ENCODE measurements at places on chromosomes 11 and 22. TPM values are rescaled to one million over a fixed set of nuclear protein-coding genes. Genes with fewer than 3 reads are reported as not detected.

The SLC6A5 gene
- total RNA-seq, result not detected

GRCh38 chr11:64767344-64768299 is 7.8 kb upstream of the PYGM start:
- H3K36me3 ChIP-seq, result peaks cover 56% of the 10 kb centered on the region
- no peaks in the 10 kb centered on the region for H3K27me3 ChIP-seq
- peak overlapping the region; percentile 70 for H3K27ac ChIP-seq
- H3K4me3 ChIP-seq, result peak overlapping the region; percentile 39
- H3K4me1 ChIP-seq, result peaks cover 67% of the 10 kb centered on the region

The AP5B1 gene
- 29.0 TPM for total RNA-seq

DNA sequence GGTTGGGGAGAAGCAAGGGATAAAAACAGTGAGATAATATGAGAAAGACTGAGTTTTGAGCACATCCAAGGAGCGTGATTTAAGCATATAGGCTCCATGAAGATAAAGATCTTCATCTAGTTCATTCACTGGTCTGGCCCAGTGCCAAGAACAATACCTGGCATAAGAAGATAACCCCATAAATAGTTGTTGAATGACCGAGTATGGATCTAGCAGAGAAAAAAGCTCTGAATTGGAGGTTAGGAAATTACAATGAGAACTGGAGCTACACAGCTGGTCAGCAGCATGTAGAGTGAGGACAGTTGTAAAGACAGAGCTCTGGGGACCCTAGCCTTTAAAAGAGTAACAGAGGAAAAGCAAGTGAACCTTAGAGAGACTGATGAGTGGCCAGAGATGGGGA is 33.0 kb upstream of the PAK1 start:
- H3K27me3 ChIP-seq, result peaks cover 24% of the 10 kb centered on the region
- H3K4me3 ChIP-seq, result no peak overlapping the region
- no peak for DNase-seq
- H3K27ac ChIP-seq, result no peak overlapping the region

The CRYBB3 gene
- total RNA-seq, result 0.72 TPM

Data from activated naive CD8-positive, alpha-beta T cell treated with anti-CD3 and anti-CD28 coated beads, Interleukin-2, amount 10 ng/mL, durations not matched to agents 7 days and 5 days (primary cell).